ENCODE measurements at places on chromosomes 4 and X.
A peak's percentile ranks its signal among the peaks of the same experiment; 100 is the strongest.

DNA sequence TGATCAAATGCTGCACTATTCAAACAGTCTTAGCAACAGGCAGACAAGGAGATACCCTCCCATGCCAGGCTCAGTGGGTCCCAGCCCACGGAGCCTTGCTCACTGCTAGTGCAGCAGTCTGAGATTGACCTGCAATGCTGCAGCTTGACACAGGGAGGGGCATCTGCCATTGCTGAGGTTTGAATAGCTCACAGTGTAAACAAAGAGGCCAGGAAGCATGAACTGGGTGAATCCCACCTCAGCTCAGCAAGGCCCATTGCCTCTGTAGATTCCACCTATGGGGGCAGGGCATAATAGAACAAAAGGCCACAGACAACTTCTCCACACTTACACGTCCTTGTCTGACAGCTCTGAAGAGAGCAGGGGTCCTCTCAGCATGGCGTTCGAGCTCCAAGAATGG is 26.6 kb upstream of the ZXDB start:
- no peak for DNase-seq
- H3K36me3 ChIP-seq, result no peaks in the 10 kb centered on the region
- no peak overlapping the region for H3K27ac ChIP-seq
- H3K4me3 ChIP-seq, result no peak overlapping the region

DNA sequence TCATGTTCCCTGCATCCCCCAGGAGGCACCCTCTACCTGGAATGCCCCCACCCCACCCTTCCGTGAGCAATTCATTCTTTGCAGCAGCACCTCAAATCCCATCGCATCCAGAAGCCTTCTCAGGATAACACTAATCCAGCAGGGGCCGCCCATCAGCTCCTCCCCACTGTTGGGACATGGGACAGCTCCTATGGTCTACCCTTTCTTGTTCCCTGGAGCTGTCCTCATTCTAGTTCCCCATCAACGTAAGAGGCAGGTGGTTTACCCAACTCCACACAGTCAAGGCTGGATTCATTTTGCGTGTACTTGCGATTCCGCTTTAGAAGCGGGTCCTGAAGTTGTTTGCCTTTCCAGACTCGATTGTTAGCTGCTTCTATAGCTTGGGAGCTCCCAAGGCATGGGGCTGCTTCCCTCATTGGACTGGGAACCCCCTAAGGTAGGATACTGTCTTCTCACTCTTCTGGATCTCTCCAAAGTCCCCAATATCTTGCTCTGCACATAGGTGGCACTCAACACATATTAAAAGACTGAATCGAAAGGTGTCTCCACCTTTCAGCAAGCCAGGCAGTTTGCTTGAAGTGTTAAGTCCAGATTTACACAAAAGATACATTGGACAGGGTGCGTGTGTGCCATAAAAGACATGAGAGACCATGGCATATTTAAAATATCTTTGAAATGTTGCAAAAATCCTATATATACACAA is 942 bp upstream of the APLN start:
- peak; percentile 38 for DNase-seq
- no peak overlapping the region for H3K4me3 ChIP-seq
- no peaks in the 10 kb centered on the region for H3K36me3 ChIP-seq
- H3K4me1 ChIP-seq, result no peaks in the 10 kb centered on the region

DNA sequence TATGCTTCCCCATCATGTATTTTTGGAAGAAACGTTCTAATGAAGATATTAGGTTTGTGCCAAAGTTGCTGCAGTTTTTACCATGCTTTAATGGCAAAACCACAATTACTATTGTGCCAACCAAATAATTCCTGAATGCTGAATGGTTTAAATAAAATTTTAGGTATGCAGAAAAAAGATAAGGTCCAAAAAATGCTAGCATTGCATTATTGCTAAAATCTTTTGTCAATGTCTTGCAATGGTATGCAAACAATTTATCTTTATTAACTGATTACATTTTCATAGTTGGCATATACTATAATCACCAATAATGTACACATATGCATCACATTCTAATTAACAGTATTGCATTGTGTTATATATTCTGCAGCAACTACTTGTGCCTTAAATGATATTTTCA is 1657.4 kb upstream of the IGFBP7 start:
- no peak for DNase-seq
- no peaks in the 10 kb centered on the region for H3K4me1 ChIP-seq
- no peaks in the 10 kb centered on the region for H3K36me3 ChIP-seq
- H3K27ac ChIP-seq, result no peak overlapping the region
- H3K27me3 ChIP-seq, result no peaks in the 10 kb centered on the region

DNA sequence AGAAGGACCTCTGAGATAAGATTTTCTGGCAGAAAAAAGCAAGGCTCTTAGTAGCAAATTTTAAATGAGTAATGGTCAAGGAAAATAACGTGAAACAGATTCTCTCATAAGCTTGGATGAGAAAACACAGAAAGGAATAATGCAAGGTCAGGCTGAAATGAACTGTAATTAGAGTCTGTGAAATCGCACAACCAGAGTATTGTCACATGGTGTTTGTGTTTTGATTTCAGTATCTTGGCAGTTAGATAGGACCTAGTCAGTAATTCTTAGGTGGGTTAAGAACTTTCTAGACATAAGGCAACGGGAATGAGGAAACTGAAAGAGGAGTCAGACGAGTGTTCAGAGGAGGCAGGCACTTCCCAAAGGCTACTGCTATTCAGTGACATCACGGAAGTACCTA is 34.6 kb downstream of the LIMCH1 start:
- H3K36me3 ChIP-seq, result no peaks in the 10 kb centered on the region
- H3K27me3 ChIP-seq, result no peaks in the 10 kb centered on the region
- no peak for DNase-seq
- no peak overlapping the region for H3K4me3 ChIP-seq
- H3K4me1 ChIP-seq, result no peaks in the 10 kb centered on the region
- H3K27ac ChIP-seq, result peak overlapping the region; percentile 82

DNA sequence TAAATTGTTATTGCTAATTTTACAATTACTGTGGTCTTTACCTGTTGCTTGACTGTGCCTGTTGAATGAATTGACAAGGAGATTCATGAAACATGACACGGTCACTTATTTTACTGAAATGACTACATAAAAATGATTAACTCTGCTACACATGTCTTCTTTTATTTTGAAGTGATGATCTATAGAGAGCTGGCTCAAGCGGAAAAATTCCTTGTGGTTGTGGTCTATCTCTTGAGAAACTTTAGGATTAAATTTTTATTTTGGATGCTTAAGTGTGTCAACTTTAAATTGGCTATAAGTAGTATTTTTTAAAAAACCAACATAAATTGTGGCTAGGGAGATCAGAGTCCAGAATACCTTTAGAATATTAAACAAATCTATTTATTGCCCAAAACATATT is 131.8 kb upstream of the PITX2 start:
- no peak overlapping the region for H3K27ac ChIP-seq
- H3K27me3 ChIP-seq, result no peaks in the 10 kb centered on the region
- no peaks in the 10 kb centered on the region for H3K36me3 ChIP-seq
- no peaks in the 10 kb centered on the region for H3K4me1 ChIP-seq
- H3K4me3 ChIP-seq, result no peak overlapping the region

- H3K36me3 ChIP-seq, result no peaks in the 10 kb centered on the region
- no peaks in the 10 kb centered on the region for H3K4me1 ChIP-seq
- no peak overlapping the region for H3K4me3 ChIP-seq
- no peaks in the 10 kb centered on the region for H3K27me3 ChIP-seq
These were observed 395.8 kb downstream of the NAF1 start for GRCh38 chr4:162770761-162771490.

- no peak overlapping the region for H3K27ac ChIP-seq
- DNase-seq, result no peak
- H3K27me3 ChIP-seq, result no peaks in the 10 kb centered on the region
- no peak overlapping the region for H3K4me3 ChIP-seq
These were observed 270.5 kb upstream of the ARSJ start for GRCh38 chr4:114249976-114250375.

DNA sequence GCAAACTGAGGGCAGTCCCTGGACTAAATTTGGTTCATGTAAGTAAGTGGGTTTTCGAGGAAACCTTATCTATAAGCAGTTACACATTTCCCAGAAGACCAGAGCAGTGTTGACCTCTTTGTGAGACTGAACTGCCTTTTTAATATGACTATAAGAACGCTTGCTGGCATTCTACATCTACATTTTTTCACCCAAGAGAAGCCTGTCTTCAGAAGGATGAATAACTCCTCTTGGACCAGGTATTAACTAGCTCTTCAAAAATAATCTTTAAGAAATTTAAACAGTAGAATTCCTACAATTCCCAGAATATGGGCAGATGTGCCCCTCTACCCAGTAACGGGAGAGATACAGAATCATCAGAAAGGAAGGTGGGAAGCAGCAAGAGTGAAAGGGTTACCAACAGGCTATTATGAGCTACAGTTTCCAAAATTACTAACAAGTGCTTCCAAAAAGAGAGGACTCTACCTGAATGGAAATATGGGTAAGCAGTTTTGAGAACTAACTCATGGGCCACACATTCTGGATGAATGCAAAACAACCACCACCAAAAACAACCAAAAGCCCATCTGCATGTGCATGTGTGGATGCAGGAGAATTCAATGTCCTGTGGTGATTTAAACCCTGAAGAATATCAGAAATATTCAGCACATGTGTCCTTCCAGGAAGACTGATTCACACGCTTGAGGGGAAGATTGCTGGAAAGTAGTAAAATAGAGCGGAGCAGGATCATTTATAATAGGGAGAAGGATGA is 17.4 kb downstream of the BBS12 start:
- H3K27ac ChIP-seq, result no peak overlapping the region
- no peaks in the 10 kb centered on the region for H3K4me1 ChIP-seq
- no peak for DNase-seq

DNA sequence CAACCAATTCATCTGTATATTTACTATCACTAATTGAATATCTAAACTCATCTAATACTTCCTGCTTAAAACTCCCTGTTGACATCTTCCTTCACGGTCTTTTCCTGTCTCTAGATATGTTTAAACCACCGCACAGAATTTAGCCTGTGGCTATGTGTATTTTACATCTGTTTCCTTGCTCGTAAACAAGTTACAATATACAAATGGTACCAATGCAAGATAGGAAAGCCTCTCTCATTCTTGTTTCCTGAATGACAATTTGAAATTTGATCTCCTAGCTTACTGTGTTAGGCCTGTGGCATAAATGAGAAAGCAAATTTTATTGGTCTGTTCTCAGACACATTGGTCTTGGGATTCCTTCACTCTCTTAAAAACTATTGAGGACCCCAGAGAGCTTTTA is 89.7 kb upstream of the PCDH7 start:
- H3K4me3 ChIP-seq, result no peak overlapping the region
- H3K27me3 ChIP-seq, result no peaks in the 10 kb centered on the region
- no peak overlapping the region for H3K27ac ChIP-seq

- H3K27ac ChIP-seq, result no peak overlapping the region
- no peaks in the 10 kb centered on the region for H3K36me3 ChIP-seq
- no peaks in the 10 kb centered on the region for H3K4me1 ChIP-seq
These were observed 38.5 kb upstream of the MED14 start for GRCh38 chrX:40773809-40774208.

DNA sequence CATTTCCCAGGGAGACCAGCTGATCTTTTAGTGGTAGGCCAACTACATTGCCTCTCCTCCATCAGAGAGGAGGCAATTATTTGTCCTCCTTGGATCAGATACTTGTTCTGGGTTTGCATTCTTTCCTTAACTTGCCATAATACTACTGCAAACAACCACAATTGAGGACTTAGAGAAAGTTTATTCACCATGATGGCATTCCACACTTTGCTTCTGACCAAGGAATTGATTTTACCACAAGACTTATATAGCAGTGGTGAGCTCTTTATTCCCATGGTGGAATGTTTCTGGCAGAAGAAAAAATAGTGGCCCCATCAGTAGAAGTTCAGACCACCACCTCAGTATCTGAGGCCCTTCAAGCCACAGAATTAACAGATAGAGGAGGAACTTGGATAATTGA is 123.9 kb upstream of the PPP3CA start:
- H3K27ac ChIP-seq, result no peak overlapping the region
- no peaks in the 10 kb centered on the region for H3K27me3 ChIP-seq
- no peak for DNase-seq
- no peaks in the 10 kb centered on the region for H3K36me3 ChIP-seq
- H3K4me1 ChIP-seq, result no peaks in the 10 kb centered on the region
- H3K4me3 ChIP-seq, result no peak overlapping the region

DNA sequence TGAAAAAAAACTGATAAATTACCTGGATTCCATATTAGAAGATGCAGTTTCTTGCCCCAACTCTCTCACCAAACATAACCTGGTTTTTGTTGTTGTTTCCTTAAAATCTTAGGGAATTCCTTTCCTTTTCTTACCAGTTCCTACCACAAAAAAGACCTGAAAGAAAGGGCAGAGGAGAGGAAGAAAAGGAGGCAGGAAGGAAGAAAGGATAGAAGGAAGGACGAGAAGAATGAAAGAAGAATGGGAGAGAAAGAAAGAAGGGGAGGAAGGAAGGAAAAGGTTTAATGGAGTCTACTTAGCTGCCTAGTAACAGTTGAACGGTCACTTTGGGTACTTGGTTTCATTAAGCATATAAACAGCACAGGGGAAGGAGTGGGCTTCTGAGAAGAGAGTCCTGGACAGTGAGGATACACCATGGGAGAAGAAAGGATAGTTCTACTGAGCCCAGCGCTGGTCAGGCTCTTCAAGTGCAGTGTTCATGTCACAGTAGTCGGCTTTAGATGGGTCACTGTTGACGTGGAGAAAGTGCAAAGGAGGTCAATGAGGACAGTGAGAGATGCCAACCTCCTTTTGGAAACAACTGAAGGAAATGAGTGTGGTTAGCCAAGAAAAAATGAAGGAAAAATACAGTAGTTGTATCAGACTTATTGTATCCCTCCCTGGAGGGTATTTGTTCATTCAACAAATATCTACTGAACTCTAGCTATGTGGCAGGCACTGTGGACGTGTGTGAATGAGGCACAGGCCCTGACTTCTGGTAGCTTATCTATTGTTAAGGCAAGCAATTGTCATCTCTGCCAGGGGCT is 1.1 kb upstream of the CHIC2 start:
- peak overlapping the region; percentile 99 for H3K4me3 ChIP-seq
- no peaks in the 10 kb centered on the region for H3K36me3 ChIP-seq
- peak overlapping the region; percentile 89 for H3K27ac ChIP-seq
- DNase-seq, result peak; percentile 66
- H3K4me1 ChIP-seq, result peaks cover 44% of the 10 kb centered on the region

DNA sequence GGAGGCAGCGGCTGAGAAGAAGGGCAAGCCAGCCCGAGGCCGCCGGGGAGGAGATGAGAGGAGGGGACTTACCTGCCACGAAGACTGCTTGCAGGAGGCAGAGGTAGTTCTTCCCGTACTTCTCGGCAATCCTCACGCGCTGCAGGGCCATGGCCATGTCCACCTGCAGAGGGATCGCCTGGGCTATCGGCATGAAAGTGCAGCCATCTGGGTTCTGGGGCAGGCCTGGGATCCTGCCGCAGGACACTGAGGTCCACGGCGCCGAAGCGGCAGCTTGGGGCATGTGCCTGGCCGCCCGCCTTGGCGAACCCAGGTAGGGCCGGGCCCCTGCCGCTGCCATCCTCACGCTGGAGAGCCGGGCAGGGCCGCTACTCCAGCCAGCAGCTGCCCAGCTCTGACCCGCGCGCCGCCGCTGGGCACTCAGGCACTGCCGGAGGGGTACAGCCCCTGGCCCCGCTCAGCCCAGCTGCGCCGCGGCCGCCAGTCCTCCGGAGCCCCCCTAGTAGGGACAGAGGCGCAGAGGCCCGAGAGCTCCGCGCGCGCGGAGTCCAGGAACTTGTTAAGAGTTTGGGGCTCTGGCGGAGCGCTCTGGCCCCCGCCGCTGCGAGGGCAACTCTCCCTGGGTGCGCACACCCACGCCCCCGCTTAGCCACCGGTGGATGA is 16.0 kb downstream of the MCF2 start:
- H3K27ac ChIP-seq, result no peak overlapping the region
- H3K4me3 ChIP-seq, result peak overlapping the region; percentile 49
- DNase-seq, result no peak
